Karpas-422 (cell line): ENCODE measurements at places on chromosomes 6 and 20.
A peak's percentile ranks its signal among the peaks of the same experiment; 100 is the strongest.

DNA sequence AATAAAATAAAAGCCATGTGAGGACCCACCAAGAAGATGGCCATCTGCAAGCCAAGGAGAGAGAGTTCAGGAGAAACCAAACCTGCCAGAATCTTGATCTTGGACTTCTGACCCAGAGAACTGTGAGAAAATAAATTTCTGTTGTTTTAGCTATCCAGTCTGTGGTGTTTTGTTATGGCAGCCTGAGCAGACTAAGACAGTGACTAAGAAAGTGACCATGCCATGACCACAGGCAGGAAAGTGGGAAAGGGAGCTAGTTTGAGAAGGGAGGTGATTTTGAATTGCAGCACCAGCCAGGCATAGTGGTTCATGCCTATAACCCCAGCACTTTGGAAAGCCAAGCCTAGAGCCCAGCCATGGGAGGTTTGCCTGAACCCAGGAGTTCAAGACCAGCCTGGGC lies 21.9 kb upstream of the C6orf62 start:
- DNase-seq: no peak

GRCh38 chr6:100761841-100762240 lies 119.3 kb downstream of the ASCC3 start:
- no peak for DNase-seq

- peak; percentile 74 for DNase-seq
Measured at GRCh38 chr6:7909323-7910276, 988 bp downstream of the TXNDC5 start.

DNA sequence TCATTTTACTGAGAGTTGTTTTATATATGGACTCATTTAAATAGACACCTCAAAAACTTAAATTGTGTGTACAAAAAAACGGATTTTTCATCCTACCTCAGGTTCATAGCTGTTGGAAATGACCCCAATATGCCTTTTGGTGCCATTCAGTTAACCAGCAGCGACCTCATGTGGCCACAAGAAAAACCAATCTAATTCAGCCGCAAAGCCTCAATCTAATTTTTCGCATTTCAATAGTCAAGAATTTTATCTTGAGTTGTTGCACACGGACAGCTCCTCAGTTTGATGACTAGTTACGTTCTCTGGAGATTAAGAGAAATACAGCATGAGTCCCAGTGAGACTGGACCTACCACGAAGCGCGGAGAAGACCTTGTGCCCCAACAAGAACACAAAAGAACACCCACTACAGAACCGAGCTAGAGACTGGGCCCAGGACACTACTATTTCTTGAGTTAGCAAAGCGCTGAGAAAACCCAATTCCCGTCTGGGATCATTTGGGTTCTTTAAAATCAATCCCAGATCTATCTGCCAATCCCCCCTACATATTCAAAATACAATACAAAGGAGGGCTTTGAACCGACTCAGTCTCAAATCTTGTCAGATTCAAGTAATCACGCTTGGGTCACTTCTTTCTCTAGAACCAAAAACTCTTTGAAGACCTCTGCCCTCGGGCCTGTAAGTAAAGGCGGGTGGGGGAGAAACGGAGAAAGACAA lies 1.1 kb downstream of the TCP11 start:
- peak; percentile 85 for DNase-seq

- DNase-seq: peak; percentile 60
Measured at GRCh38 chr6:139367810-139368351, 6.6 kb downstream of the CITED2 start.

DNA sequence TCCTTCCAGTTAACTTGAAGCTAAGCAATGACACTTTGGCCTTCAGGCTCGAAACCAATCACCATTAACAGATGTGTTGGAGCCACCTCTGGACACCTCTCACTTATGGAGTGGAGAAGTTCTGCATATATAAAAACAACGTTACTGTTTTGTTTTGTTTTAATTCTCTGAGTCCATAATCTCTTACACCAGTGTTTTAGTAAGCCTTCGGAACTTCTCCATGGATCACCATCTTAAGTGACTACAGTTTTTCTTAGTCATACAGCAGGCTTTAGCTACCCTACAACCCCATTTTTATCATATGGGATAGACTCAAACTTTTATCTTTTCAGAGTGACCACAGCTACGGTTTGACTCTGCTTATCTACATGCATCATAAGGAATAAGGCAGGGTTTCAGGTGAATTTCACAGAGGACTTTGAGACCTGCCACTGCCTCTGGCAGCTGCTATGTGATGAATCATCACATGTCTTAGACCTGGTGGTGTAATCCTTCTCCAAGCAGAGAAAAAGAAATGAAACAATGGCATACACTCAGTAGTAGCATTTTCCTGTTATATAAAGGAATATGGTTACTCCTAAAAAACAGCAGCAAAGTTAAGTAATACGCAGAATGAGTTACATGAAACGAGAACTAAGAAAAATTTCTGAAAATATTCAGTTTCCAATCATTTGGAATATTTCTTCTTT lies 5.5 kb upstream of the HDDC2 start:
- DNase-seq: no peak

- DNase-seq: no peak
Measured at GRCh38 chr6:112415366-112415765, 68.2 kb downstream of the RFPL4B start.

- DNase-seq: peak; percentile 98
Measured at GRCh38 chr20:33686100-33686983, at the start of gene E2F1. Gene E2F1, minus strand, starts transcription at chr20:33686385. Its CDS starts 121 bp downstream, at chr20:33686264.

DNA sequence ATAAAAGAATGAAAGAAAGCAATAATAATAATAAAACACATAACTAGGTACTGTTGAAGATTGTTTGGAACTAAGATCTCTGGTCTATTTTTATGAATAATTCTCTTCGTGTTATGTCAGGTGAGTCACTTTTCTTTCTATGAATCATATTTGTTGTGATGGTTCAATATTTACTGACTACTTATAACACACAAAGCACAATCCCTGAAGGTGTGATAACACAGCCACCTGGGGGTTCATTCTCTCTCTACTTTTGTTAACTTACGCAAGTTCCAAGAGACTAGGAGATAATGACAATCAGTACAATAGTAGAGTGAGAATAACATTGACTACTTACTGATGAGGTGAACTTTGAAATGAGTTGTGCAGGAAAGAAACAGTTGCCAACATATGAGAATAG lies 149.9 kb downstream of the IBTK start:
- DNase-seq: no peak

GRCh38 chr6:139779988-139780774 lies 405.7 kb upstream of the CITED2 start:
- DNase-seq: no peak
